ENCODE measurements at places on chromosomes 12 and 14. TPM values are rescaled to one million over a fixed set of nuclear protein-coding genes. Genes with fewer than 3 reads are reported as not detected.

GRCh38 chr14:54947230-54947629, 44.6 kb upstream of the GCH1 start:
- DNase-seq: no peak

DNA sequence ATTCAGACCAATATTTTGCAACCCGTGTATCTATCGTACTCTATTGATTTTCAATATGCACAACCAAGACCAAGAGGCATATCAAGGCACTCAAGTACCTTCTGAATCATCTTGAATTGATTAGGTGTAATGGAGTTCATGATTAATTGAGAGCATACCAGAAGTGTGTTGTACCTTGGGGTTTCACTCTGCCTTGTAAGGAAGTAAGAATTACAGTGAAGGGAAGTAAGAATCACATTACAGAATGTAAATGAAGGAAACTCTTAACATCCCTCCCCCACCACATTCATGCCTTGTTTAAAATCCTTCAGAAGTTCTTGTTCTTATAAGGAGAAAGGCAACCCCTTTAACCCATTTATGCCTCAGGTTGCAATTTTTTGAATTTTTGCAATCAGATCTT, 5.4 kb upstream of the MGAT4C start:
- no peak for DNase-seq

DNA sequence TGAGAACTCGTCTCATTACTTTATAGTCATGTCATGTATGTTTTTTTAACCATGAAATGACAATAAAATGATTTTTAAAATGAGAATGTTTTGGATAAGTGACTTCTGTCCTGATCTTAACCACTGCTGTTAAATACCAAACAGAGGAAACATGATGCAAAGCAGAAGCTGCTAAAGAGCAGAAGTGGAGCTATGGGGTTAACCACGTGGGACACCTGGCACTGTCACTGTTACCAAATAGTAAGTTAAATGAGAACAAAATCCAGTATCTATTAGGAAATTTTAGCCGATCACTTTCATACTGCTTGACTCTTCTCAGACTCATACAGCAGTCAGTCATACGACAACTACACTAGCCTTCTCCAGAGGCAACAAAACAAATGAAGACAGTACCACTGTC, 82.4 kb downstream of the SCAF11 start:
- DNase-seq: no peak

- DNase-seq: no peak
These were observed 2.3 kb upstream of the NAA30 start for GRCh38 chr14:57388067-57388466.

DNA sequence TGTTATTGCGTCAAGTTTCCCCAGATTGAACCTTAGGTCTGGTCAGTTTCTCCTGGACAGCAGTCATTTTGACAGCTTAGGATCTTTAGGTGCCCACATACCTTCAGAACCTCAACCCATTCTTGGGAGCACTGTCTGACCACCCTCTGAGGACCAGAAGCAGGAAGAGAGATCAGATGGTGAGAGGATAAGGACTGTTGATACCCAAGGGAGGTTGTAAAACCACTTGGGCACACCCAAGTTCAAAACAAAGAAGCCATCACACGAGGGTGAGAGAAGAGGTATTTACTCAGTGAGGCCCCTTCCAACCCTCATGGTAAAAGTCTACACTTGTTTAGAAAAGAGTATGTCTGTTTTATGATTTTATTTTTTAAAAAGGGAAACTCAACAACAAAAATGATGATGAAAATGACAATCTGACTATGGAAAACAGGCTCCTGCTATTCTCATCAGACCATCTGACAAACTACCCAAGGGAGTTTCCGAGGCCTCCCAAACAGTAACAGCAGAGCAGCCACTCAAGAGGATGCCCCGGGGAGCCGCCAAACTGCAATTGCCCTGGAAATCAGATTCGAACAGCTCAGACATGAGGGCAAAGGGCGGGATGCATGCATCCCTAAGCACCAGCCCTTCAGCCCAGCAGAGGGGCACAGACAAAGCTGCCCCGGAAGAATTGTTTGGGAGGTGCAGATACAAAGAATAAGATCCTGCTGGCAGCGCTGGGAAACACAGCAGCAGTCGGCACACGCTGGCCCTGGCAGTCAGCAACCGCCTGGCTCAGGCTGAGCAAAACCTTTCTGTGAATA, 162.6 kb upstream of the PLEKHG7 start:
- DNase-seq: no peak

DNA sequence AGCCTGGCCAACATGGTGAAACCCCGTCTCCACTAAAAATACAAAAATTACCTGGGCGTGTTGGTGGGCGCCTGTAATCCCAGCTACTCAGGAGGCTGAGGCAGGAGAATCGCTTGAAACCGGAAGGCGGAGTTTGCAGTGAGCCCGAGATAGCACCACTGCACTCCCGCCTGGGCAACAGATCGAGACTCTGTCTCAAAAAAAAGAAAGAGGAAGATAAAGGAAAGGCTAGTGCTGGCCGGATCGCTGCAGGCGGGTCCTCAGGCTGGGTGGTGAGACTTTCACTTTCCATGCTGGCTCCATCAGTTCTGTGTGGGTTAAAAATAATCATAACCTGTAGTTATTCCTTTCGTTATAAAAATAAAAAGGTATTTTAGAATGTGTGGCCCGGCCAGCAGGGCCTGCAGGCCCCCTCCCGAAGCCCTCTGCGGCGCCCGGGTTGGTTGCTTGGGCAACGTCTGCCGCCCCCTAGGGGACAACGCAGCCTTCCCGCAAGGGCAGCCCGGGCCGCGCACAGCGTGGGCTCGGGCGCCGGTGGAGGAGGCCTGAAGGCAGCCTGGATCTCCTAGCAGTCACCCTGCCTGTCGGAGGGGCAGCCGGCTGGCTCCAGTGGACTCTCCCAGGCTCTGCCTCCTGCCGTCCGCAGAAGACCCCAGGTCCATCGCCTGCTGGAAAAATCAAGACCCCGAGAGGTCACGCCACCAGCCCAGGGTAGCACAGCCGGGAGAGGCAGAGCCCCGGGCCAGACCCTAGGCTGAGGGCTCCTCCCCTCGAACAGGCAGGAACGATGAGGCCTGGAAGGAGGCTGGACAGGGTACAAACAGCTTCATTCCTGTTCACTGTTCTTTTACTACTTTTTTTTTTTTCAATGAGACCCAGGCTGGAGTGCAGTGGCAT, 5.0 kb upstream of the SLC25A47 start:
- no peak for DNase-seq

- DNase-seq: no peak
These were observed 8.8 kb downstream of the RASSF3 start for GRCh38 chr12:64618953-64619590.

DNA sequence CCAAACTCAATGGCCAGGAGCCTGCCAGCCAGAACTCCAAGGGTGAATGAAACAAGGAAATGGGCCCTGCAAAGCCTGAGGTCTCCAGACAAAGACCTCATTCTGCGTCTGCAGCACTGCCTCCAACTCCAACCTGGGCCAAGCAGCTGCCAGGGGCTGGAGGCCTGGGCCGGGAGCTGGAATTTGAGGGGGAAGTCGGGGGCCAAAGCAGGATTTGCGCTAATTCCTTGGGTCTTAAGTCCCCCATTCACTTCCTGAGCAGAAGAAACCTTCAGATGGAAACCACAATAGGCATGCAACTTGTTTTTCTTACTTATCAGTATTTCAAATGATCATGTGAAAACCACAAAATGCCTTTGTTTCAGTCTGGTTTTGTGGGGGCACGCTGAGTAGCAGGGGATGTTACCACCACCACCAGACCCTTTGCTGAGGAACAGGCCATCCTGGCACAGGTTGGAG, 23.0 kb upstream of the TC2N start:
- DNase-seq: no peak

DNA sequence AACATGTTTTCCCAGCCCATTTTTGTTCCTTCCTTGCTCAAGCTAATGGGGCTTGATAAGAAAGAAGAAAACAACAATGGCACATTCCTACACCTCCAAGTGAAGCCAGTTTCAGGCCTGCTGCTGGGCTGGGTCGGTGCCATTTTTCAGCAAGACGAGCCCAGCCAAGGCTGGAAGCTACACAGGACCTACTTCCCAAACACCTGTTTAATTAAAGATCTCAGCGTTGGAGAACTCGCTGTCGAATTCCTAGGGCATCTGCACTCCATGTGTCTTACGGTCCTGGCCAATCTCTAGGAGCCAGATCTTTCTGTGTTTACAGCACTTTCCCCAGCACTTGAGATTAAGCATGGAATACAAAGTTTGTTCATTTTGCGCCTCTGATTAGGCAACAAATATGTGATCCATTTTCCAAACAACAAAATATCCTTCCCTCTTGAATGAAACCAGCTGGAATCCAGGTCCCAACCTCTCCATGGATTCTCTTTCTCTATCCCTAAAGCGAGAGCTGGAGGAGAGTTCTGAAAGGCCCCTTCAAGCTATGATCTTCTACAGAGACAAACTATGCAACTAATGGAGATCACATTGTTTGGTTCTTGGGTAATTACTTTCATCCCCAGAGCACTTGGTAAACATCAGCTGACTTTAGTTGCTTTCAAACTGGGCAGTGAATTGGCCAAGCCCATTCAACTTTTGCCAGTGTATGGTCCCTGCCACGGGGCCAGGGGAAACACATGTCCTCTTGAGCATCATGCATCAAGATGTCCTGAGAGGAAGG, 34.3 kb upstream of the TC2N start:
- DNase-seq: no peak

DNA sequence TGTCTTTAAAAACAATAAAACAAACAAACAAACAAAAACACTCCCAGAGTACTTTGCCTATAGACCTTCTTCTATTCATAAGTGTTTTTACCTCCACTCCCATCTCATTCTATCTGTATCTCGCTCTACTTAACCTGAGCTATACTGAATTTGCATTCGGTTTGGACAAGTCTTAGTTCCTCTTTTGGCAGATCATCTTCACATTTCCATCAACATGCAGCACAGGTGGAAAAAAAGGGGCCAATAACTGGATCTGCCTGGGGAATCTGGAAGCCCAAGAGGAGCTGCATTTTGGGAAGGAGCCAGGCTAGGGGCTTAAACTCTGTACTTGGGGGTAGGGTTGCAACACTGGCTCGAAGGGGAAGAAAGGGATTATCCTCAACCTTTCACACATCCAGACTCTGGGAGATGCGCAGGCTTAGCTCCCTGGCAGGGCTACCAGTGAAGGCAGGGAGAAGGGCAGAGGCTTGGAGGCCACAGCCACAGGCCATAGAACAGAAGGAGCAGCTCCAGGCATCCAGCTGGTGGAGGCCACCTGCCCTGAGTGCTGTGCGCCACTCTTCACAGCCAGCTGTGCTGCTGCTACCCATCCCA, 4.1 kb downstream of the NINJ2 start:
- DNase-seq: no peak

GRCh38 chr12:50517421-50518048, 12.8 kb downstream of the DIP2B start:
- peak; percentile 71 for DNase-seq

- DNase-seq: no peak
These were observed 273.9 kb downstream of the TRHDE start for GRCh38 chr12:72546106-72546505.

GRCh38 chr14:100860556-100861187, 34.8 kb downstream of the MEG3 start:
- DNase-seq: no peak

CLEC6A gene
- total RNA-seq: under 0.01 TPM

CCDC175 gene
- not detected for total RNA-seq

All from bronchial epithelial cell (primary cell).